ENCODE measurements at places on chromosomes 2 and 18. TPM values are rescaled to one million over a fixed set of nuclear protein-coding genes. Genes with fewer than 3 reads are reported as not detected.

PLCL1 gene
- 4.3 TPM for total RNA-seq

CYP26B1 gene
- total RNA-seq = 1.1 TPM

MPHOSPH10 gene
- total RNA-seq = 15.2 TPM

TMEM163 gene
- total RNA-seq = 0.76 TPM

ANKRD62 gene
- not detected for total RNA-seq

C2orf80 gene
- not detected for total RNA-seq

SLC38A11 gene
- total RNA-seq = 0.13 TPM

SLC5A7 gene
- not detected for total RNA-seq

IL1RL2 gene
- total RNA-seq = 1.6 TPM

MYO1B gene
- total RNA-seq = 246 TPM

ZNF385B gene
- total RNA-seq = not detected

STPG4 gene
- total RNA-seq = 0.20 TPM

OR6B2 gene
- not detected for total RNA-seq

FTCDNL1 gene
- 0.59 TPM for total RNA-seq

SP140 gene
- 0.52 TPM for total RNA-seq

KCNG2 gene
- not detected for total RNA-seq

OTX1 gene
- not detected for total RNA-seq

MYOM1 gene
- total RNA-seq = 2.5 TPM

ERBB4 gene
- 2.6 TPM for total RNA-seq

UGT1A10 gene
- 0.10 TPM for total RNA-seq

INPP5D gene
- total RNA-seq = 0.59 TPM

SP5 gene
- total RNA-seq = not detected

SERPINB8 gene
- total RNA-seq = 14.3 TPM
